CD4-positive, alpha-beta T cell treated with Interleukin-2 at 100 ng/mL for 4 hours (primary cell): ENCODE measurements at places on chromosomes 7 and 10.
A peak's percentile ranks its signal among the peaks of the same experiment; 100 is the strongest.

GRCh38 chr7:124773339-124773738 is 7.7 kb upstream of the GPR37 start:
- no peak for DNase-seq

GRCh38 chr7:25567430-25567829 is 339.1 kb upstream of the NPVF start:
- DNase-seq: no peak

DNA sequence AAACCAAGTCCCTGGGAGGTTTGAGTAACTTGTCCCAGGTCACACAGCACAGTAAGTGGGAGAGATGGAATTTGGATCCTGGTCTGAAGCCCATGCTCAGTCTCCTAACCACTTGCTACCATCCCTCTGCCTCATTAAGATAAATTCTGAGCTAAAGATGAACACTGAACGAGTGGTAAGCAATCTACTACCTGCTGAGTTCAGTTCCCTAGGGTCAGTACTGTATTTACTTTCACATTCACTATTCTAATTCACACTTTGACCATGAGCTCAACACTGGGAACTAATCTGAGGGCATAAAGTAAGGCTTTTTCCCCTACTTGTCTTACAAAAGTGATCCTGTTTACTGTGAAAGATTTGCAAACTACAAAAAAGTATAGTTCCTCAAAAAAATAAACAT is 2.4 kb downstream of the UROS start:
- DNase-seq: no peak

DNA sequence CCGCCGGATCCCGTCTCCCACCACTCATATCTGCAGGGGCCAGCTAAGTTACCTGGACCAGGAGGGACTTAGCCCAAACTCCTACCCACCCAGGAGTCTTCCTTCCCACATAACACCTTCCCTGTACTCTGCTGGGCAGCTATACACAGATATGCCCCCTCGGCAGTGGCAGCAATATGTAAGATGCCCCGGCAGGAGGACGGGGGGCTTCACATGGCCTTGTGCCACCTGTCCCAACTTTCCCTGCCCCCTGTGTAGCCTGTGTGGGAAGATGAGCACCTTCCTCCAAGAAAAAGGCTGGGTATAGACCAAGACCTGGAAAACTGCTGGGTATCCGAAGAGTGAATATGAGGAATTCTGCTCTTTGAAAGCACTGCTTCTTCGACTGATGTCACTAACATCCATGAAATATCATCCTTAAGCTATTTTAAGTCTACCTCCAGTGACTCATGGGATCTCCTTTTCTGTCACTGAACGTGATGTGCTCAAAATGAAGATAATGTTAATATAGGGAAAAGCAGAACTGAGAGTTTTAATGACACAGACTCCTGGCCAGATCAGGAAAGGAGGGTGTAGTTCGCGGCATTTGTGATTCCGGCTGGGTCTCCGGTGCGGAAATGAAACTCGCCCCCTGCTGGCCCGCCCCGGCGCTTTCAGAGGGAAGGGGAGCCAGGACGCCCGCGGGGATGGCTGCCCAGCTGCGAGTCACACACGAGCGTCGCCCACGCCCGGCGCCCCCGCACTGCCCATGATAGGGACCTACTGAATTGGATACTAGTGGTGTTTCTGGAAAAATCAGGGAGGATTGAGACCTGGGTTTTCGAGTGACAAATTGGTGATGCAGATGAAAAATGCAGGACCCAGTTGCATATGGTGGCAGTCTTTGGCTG is 256.9 kb upstream of the NFE2L3 start:
- peak; percentile 63 for DNase-seq

DNA sequence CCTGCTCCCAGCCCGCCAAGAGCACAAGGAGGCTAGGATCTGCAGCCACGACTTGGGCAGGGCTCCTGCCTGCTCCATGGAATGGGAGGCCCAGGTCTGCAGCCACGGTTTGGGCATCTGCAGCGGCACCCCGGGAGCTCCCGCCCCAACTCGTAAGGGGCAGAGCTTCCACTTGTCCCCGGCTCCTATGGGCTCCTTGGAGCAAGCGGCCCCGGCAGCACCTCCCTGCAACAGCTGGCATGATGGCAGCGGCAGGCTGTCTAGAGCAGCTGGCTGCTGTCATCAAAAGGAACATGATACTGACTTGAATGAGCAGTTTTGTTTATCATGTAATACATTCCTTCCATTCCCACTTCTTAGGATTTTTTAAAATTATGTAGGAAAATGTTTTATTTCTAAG is 684.0 kb upstream of the FOXK1 start:
- no peak for DNase-seq

GRCh38 chr10:126674741-126675515 is 4.4 kb upstream of the C10orf90 start:
- no peak for DNase-seq
